Iris pigment epithelial cell (primary cell): ENCODE measurements at places on chromosomes 5 and 9.

- peak; percentile 68 for DNase-seq
Observed at GRCh38 chr5:75656311-75657003, 45.2 kb downstream of the ANKDD1B start.

- DNase-seq, result peak; percentile 45
Observed at GRCh38 chr5:59917121-59917520, 23.6 kb upstream of the PDE4D start.

DNA sequence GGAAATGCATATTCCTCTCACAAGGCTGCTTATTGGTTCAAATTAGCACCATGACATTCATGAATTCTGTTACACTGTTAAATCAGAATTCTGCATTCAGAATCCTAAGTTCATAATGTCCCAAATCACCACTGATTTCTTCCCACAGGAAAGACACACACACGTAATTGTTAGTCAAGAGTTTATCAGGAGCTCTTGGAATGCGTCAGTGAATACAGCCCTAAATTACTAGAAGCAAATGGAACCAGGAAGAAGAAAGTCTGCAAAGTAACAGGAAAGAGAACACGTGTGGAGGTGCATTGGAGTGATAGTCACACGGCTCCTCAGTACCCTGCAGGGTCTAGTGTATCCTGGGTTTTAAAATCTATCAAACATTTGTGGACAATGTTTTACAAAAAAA lies 110.2 kb downstream of the ANXA2R start:
- no peak for DNase-seq

DNA sequence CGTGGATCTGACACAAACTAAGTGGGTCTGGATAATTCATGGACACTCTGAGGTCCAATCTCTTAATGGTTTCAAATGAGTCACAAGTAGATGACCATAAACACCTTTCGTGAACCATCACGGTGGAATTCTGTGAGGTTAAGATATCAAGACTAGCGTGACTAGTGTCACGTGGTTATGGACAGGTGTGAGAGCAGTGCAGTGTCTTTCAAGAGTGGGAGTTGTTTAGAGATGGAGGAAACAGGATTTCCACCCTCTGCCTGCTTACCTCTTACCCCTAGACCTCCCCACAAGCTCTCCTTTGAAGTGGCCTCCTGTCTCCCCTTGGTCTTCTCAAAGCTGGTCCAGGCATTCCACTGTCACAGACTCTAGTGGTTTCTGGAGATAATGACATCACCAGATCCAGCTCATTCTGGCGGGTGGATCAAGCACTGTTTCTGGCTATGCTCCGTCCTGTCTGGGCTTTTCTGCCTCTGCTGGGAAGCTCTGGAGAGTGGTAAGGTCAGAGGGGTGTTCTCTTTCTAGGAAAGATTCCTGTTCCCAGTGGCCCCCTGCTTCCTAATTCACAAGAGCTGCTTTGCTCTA lies 20.0 kb upstream of the ZNF782 start:
- peak; percentile 11 for DNase-seq

- DNase-seq, result peak; percentile 16
Observed at GRCh38 chr9:86546712-86547111, 192.5 kb upstream of the TUT7 start.
